Right cardiac atrium (tissue), 5 donors: ENCODE measurements at places on chromosomes 2 and 18.

DNA sequence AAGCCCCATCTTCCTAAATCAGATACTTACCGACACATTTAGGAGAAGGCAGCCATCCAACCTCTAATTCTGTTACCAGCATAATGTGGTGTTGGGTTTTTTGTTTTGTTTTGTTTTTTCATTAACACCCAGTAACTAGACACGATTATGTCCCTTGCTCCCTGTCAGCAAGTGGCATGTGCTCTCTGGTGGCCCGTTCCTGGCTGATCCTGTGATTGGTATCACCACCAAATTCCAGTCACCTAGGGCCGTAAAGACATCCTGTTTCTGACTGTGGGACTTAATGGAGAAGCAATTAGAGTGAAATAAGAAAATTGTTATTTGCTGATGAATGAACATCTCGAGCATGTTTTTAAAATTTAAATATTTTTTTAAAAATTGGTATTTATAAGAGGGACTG lies 5.9 kb upstream of the DLX1 start:
- no peak for DNase-seq

- no peak for DNase-seq
Measured at GRCh38 chr2:460861-461260, 173.0 kb upstream of the ALKAL2 start.

GRCh38 chr2:205930209-205930608 lies 155.8 kb downstream of the INO80D start:
- DNase-seq = no peak

GRCh38 chr2:43367012-43367782 lies 140.8 kb upstream of the ZFP36L2 start:
- no peak for DNase-seq

- no peak for DNase-seq
Measured at GRCh38 chr2:174703430-174703829, 60.8 kb downstream of the CHRNA1 start.

GRCh38 chr18:39105104-39105503 lies 1539.5 kb upstream of the CELF4 start:
- no peak for DNase-seq

DNA sequence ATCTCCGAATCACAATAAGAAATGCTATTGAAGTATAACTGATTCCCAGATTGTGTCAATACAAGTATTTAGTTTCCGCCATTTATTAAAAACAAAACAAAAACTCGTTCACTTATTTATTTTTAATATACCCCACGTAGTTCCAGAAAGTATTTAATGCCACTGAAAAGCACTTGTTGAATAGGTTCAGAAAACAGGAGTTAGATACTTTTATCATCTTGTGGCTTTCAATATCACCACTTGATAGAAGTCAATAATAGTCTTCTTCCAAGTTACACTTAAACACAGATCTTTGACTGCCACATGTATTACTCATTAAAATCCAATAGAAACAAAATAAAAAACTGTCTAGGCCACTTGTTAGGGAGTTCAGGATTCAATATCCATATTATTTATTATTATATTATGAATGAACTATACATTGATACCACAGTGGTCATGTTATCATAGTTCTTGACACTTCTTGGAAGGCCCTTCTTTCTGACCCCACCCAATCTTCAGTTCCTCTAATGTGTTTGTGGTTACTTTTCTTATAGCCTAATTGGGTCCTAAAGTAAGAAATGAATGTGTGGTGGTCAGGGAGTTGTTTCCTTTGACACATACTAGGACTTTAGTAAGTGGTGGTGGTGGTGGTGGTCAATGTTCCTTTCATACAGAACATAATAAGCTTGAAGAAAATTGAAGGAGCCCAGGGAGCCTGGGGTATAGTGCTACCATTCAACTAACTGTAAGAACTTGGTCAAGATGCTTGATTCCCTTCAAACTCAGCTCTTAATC lies 221.3 kb upstream of the ITGA4 start:
- no peak for DNase-seq

DNA sequence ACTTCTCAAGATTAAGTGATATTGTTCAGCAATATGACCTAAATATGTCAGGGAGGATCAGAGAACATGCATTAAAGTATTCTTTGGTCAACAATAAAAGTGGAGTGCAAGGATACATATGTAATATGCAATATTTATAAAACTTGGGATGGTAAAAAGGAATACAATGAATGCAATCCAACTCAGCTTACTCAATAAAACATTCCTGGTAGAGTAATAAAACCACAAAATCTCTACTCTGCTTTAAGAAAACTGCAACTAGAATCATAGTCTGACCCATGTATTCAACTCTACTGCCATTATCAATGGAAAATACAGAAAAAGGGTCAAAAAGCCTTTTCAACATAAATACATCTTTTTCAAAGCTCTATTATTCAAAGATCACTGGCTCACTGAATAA lies 11.6 kb downstream of the IRS1 start:
- DNase-seq = no peak

DNA sequence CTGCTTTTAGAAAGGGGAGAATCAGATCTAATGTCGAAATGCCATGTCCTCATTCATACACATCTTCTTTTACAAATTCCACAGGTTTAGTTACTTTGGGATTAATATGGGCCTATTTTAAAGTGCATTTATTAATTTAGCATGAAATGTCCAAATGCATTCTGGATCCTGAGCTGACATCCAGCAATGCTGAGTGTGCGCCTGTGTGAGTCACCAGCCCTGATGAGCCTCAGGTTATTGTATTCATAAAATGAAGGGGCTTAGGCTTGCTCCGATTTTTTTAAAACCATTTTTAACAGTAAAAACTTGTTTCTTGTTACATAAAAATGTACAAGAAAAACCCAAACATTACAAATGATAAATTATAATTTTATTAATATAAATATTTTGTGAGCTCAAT lies 94.1 kb downstream of the SH3YL1 start:
- no peak for DNase-seq

- DNase-seq = no peak
Measured at GRCh38 chr2:74844752-74845151, 10.8 kb downstream of the HK2 start.

- DNase-seq = no peak
Measured at GRCh38 chr2:160667811-160668210, 174.2 kb upstream of the RBMS1 start.

DNA sequence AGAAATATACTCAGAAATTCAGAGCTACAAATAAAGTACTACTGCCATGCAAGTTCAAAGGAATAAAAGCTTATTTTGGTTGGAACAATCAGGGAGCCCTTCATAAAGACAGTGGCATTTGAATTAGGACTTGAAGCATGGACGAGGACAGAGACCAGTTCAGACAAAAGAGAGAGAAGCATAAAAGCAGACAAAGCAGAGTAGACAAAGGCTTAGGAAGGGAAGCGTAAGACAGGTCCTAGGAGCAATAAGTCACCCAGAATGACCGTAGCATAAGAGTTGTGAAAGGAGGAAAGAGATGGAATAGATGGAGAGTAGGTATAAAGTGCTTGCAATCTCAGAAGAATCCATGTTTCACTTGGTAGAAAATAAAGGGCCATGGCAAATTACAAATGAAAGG lies 14.0 kb downstream of the PDE1A start:
- DNase-seq = no peak
